M059J (cell line): ENCODE measurements at places on chromosomes 4 and X. TPM values are rescaled to one million over a fixed set of nuclear protein-coding genes. Genes with fewer than 3 reads are reported as not detected.

NUDT9 gene
- total RNA-seq = 9.2 and 10.6 TPM in 2 replicates

CLTRN gene
- 2.8 and 4.4 TPM in 2 replicates for total RNA-seq

DNA sequence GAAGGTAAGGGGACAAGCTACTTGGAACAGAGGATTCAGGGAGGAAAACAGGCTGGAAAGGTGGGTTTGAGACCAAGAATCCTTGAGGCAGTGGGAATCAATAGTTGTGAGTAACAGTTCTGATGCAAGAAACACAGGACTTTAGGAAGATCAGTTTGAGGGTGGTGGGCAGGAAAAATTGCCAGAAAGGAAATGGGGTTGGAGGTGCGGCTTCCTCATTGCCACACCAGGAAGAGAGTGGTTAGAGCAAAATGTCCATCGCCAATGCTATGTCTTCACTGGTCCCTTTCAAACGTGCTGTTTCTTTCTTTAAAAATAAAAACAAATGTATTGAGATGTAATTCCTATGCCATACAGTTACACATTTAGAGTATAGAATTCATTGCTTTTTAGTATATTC, 57.1 kb upstream of the NOCT start:
- DNase-seq = no peak

- no peak for DNase-seq
Observed at GRCh38 chr4:183659872-183660242, 764 bp downstream of the TRAPPC11 start.

DNA sequence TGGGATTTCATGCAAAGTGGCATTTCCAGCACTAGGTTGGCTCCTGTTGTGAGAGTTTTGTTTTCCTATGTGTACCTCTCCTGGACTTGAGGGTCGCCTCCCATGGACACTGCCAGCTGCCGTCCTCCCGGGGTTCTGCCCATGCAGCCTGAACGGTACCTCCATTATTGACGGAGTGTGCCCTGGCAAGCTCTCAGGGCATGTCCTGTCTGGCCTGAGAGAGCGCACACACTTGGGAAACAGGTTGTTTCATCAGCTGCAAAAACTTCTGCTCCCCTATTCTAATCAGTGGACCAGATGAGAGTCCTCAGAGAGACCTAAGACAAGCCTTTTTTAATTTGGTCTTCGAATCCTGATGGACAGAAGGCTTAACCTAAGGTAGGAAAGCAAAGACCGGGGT, 56.6 kb upstream of the HOPX start:
- no peak for DNase-seq

DNA sequence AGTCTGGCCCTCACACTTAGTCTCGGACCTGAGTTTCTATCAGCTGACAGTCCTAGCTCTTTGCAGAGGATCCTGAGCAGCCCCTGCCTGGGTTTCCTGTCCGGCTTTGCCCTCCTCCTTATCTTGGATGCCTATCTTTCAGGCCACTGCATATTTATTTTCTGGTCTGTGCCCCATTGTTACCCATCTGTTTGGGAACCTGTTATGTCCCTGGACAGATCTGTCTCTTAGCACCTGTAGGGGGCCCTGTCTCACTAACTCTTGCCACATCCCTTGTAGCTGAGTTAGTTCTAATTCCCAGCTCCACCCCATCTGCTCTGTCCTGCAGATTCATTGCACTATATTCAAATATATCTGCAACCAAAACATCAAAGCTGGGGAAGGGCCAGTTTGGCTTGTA, 514.9 kb upstream of the LCORL start:
- DNase-seq = no peak

DNA sequence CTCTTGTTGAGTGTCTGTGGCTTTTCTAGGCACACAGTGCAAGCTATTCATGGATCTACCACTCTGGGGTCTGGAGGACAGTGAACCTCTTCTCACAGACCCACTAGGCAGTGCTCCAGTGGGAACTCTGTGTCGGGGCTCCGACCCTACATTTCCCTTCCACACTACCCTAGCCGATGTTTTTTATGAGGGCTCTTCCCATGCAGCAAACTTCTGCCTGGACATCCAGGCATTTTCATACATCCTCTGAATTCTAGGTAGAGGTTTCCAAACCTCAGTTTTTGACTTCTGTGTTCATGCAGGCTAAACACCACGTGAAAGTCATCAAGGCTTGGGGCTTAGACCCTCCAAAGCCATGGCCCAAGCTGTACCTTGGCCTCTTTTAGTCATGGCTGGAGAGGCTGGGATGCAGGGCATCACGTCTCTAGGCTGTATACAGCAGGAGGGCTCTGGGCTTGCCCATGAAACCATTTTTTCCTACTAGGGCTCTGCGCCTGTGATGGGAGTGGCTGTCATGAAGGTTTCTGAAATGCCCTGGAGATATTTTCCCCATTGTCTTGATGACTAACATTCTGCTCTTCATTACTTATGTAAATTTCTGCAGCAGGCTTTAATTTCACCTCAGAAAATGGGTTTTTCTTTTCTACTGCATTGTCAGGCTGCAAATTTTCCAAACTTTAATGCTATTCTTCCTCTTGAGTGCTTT, 249.8 kb upstream of the CPEB2 start:
- DNase-seq = peak; percentile 4

GRCh38 chr4:2093265-2093664, 34.1 kb downstream of the NAT8L start:
- no peak for DNase-seq

- DNase-seq = no peak
Observed at GRCh38 chrX:128309311-128309710, 257.1 kb upstream of the ACTRT1 start.

DNA sequence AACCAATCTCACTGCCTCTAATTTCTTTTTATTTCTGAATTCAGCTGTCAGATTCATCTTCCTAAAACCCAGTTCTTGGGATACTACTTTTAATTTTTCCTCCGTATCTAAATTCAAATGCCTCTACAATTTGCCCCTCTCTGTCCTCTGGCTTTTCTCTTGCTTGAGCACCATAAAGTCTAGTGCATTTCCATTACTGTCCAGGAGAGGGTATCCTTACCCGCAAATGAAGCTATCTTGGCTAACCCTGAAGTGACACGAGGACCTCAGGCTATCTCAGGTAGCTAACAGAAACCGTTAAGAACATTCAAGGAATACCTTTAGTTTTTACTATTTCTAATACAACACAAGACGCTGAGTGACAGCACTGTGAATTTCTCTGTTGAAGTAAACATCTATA, 49.4 kb upstream of the PRR32 start:
- DNase-seq = no peak
